ENCODE measurements at places on chromosomes 6 and 20.

DNA sequence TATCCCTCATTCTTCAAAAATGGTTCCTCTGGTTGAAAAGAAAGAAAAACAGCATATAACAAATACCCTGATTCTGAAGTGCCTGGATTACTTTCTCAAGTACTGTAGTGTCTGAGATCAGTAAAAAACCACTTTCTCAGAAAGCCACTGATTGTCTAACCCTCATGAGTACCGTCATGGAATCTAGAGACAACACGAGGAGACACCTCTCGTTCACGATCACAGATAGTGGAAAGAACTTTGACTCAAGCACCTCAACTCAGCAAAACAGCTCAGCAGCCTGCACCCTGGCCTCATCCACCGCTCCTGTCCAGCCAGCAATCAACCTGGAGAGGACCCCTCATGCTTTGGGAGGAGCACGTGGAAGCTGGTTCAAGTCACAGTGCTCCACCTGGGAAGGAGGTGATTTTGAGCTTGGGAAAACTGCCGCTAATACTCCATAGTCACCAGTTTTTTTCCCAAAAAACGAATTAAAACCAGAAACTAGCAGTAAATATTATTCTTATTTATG is 1.0 kb downstream of the SCML4 start:
- DNase-seq = no peak

DNA sequence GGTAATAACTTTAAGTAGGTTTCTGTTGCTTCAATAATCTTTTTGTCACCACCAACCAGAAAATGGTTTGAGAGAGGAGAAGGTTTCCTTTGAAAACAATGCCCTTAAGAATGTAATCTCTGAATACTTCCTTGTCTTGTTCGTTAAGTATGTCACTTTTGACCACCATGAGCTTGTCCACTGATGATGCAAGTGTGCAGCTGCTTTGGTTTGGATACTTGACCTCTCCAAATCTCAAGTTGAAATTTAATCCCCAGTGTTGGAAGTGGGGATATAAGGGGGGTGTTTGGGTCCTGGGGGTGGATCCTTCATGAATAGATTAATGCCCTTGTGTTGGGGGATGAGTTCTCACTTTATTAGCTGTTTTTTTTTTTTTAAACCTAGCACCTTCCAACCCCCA is 985.4 kb downstream of the EPHA7 start:
- no peak for DNase-seq

- DNase-seq = no peak
Measured at GRCh38 chr6:144921206-144921975, 636.3 kb downstream of the UTRN start.

DNA sequence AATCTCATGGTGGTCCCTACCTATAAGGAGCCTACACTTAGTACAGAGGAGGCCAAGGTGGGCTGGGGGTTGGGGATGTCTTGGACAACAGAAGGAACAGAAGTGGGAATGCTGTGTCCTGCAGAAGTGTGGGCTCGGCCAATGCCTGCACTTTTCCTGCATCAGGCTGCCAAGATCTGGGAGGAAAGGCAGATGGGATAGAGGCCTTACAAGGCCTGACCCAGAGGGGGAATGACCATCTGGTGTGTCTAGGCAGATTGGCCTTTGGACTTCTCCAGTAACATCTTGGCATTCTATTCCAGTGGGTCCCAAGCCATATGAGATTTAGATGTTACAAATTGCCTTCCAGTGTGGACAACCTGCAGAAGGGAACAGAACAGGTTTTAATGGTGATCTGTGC is 124.7 kb upstream of the GPR6 start:
- no peak for DNase-seq

- DNase-seq = no peak
Measured at GRCh38 chr6:33458676-33459075, 4.3 kb downstream of the ZBTB9 start.

GRCh38 chr20:20417876-20418676 is 50.2 kb downstream of the INSM1 start:
- no peak for DNase-seq

DNA sequence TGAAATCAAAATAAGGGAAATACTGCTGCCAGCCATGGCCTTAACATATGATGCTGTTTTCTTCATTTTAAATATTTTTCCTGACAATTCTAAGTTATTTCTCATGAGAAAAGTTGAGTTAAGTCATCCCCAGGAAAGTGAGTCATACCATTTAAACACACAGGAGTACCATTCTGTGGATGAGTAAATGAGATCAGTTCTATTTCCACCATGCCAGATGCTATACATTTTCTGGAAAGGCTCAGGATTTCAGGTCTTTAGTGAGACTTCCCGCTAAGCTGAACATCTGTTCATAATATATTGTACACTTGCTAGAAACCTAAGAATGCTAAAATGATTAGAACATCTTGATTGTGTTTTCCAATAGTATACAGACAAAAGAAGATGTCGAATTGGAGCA is 256.2 kb upstream of the MANEA start:
- no peak for DNase-seq

DNA sequence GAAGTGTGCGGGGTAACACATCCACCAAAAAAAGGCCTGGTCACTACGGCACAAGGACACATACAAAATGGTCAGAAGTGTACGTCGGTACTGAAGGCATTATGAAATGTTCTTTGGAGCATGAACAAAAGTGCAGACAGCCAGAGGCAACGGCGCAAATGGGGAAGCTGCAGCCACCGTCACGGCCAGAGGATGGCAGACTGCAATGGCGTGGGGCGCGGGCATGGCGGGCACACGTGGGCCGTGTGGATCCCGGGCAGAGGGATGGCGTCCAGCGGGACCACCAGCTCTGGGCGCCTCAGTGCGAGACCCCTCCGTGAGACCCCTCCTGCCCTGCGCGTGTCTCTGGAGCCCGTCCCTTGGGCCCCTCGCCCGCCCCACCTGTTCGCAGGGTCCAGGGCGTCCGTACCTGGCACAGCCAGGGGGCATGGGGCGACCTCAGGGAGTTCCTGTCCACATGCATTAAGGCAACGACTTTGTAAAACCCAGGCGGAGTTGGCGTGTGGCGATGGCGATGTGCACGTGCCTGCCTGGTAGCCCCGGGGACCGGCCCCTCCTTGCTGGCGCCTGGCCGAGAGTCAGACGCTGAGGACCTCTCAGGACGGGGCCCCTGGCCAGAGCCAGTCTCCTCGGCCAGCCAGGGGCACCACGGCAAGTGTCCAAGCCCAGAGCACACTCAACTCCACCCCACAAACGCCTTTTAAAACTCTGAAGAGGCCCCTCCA is 39.5 kb upstream of the CHRNA4 start:
- DNase-seq = no peak

- DNase-seq = no peak
Measured at GRCh38 chr20:24694157-24694726, 224.8 kb downstream of the SYNDIG1 start.

DNA sequence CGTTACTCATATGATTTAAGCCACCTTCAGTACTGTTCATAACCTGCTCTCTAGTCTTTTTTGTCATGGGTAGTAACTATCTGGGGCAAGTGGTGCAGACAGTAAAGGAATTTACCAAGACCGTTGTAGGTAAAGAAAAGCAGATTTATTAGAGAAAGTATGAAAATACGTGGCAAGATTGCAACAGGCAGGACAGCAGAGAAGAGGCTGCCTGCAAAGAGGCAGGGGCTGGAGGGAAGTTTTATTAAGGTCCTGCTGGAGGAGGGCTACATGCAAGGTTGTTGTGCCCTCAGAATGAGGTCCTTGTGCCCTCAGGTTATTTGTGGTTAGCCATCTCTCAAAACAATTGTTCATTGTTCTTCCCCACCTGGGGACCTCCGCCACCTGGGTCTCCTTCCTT is 444.3 kb downstream of the BCKDHB start:
- no peak for DNase-seq

DNA sequence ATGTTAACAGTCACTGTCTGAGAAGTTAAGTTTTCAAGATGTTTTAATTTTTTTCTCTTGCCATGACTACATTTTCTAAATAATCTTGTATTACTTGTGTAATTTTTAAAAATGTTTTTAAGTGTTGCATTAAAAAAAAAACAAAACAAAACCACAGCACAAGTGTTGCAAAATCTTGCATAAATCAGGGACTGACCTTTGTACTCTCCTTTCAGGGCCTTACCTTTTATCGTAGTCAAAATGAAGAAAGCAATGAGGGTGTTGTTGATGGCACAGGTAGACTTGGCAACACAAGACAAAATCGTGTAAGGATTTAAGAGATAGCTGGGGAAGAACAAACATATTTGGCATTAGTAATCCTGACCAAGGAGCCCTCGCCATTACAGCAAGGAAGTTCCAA is 42.5 kb downstream of the PIGU start:
- no peak for DNase-seq

- no peak for DNase-seq
Measured at GRCh38 chr6:131739136-131739535, 28.3 kb upstream of the CTAGE9 start.

DNA sequence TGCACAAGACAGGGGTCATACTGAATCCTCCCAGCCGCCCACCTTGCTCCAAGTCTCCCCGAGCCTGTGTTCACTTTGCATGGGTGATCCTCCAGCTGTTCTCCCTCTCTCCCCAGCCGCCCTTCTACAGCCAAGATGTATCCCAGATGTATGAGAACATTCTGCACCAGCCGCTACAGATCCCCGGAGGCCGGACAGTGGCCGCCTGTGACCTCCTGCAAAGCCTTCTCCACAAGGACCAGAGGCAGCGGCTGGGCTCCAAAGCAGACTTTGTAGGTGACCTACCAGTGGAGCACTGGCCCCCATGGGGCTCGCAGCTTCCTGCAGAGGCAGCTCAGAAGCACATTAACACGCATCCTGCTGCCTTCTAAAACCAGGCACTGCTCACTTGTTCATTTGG is 14.6 kb upstream of the IFT52 start:
- no peak for DNase-seq

DNA sequence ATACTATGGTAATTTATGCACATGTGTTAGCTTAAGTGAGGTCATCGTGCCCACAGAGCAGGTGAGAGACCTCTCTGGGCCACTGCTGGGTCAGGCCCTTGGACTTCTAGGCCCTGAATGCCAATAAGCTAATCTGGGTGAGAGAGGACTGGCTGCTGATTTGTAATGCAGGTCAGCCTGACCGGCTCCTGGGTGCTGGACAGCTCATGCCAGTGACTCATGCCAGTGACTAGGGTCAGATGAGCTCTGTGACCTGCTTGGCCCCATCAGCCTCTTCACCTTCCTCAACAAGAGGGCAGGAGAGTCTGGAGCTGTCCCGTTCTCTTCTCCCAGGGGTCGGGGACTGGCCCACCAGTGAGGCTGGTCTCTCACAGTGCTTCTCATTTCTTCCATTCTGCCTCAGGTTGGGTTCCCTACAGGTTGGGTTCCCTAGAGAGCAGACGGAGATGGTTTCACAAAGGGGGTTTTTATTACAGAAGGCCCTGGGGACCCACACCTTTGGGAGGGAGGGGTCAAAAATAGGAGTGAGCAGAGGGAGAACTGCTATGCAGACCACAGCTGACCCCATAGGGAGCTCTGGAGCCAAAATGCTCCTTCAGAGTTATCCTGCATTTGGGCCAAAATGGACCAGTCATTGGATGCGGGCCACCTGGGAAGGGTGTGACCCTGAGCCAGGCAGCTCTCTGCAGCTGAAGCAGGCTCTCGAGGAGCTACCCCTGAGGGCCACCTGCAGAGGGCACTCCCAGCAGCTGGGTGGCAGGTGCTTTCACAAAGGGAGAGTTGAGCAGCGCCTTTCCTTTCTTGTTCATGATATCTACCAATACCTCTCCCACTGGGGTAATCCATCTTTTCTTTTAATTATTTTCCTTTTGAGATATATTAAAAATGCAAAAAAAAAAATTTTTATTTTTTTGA is 2.2 kb upstream of the OXT start:
- DNase-seq = no peak

Measured in esophagus squamous epithelium (tissue), 5 donors.